ENCODE measurements at places on chromosomes 5 and 9.

GRCh38 chr9:104094534-104095015 lies 466 bp downstream of the SMC2 start:
- no peak for DNase-seq

GRCh38 chr5:5798462-5798861 lies 376.0 kb downstream of the ICE1 start:
- no peak for DNase-seq

- peak; percentile 59 for DNase-seq
Observed at GRCh38 chr9:86534572-86535258, 180.5 kb upstream of the TUT7 start.

DNA sequence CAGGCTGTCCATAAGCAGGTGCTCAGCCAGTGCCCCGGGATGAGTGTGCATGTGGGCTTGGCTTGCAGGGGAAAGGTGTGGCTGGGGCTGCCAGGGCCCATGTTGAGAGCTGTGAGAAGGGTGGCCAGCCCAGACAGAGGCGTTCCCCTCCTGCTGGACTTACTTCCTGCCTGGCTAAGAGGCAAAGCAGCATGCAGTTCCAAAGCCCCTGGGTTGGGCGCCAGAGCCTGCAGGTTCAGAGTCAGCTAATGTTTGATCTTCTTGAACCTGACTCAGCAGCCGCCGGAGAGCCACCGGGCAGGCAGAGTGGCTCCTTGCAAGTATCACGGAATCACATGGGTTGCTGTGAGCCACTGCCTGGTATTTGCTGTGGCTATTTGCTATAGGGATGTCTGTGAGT lies 168.4 kb upstream of the MAP1B start:
- no peak for DNase-seq

- DNase-seq: no peak
Observed at GRCh38 chr5:174832025-174832424, 107.6 kb downstream of the MSX2 start.

DNA sequence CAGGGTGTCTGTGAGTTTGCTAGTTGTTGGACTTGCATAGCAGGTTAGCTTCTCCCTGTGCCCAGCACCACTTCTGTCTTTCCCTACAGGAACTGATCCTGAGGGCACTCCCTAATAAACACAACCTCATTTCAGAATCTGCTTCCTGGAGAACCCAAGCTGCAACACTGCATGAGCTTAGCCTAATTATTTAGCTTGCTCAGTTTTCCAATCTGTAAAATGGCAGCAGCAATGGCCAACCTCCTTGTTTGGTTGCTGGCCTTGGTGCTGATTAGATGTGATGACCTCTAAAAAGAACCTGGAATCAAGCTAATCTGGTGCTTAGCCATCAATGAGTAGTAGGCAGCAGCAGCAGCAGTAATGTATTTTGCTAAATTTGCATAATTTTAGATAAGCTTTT lies 133.9 kb downstream of the ADCY2 start:
- DNase-seq: no peak

GRCh38 chr5:118325931-118326330 lies 662.4 kb downstream of the DTWD2 start:
- DNase-seq: no peak

GRCh38 chr5:163248871-163249270 lies 188.5 kb upstream of the CCNG1 start:
- no peak for DNase-seq

GRCh38 chr9:134338394-134339182 lies 12.3 kb downstream of the RXRA start:
- DNase-seq: no peak

GRCh38 chr5:73816656-73817420 lies 190.8 kb downstream of the ARHGEF28 start:
- peak; percentile 76 for DNase-seq

DNA sequence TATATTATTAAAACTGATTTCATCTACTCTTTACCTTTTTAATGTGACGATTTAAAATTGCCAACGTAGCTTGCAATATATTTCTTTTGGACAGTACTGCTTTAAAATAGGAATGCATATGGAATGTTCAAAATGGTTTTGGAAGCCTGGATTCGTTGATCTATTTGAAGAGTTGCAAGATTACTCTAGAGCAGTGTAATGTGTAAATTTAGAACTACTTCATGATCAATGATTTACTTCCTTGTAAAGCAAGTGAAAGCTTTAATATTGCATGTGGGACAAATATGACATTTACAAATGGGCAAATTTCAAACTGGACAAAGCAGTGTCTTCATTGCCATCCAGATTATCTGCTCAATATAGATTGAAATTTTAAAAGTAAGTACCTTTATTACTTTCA lies 38.3 kb downstream of the PARP8 start:
- no peak for DNase-seq

DNA sequence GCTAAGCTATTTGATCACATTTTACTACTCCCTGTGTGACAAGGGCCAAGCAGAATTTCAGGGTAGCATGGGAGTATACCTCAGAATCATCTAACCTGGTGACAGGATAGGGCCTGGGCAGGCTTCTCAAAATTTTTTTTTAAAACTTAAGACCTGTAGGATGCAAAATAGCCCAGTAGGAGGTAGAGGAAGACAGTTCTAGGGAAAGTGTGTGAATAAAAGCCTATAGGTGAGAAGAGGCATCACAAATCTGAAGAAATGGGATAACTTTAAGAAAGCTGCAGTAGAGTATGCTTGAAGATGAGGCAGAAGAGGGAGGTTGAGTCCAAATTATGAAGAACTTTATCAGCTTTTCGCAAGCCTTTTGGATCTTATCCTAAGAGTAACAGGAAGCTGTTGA lies 32.3 kb downstream of the CNTRL start:
- no peak for DNase-seq

GRCh38 chr5:179621551-179622214 lies 1.8 kb downstream of the HNRNPH1 start:
- no peak for DNase-seq

DNA sequence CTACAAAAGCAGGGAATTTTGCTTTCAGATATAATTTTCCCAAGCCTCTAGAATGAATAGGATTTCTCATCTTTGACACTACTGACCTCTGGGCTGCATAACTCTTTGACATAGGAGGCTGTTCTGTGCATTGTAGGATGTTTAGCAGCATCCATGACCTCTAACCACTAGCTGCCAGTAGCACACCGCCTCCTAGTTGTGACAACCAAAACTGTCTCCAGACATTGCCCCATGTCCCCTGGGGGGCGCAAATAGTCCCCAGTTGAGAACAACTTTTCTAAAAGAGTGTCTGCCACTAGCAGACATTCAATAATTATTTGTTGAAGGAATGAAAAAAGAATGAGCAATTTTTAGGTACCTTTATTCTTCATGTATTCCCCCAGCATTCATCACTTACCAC lies 51.8 kb downstream of the POU4F3 start:
- no peak for DNase-seq

DNA sequence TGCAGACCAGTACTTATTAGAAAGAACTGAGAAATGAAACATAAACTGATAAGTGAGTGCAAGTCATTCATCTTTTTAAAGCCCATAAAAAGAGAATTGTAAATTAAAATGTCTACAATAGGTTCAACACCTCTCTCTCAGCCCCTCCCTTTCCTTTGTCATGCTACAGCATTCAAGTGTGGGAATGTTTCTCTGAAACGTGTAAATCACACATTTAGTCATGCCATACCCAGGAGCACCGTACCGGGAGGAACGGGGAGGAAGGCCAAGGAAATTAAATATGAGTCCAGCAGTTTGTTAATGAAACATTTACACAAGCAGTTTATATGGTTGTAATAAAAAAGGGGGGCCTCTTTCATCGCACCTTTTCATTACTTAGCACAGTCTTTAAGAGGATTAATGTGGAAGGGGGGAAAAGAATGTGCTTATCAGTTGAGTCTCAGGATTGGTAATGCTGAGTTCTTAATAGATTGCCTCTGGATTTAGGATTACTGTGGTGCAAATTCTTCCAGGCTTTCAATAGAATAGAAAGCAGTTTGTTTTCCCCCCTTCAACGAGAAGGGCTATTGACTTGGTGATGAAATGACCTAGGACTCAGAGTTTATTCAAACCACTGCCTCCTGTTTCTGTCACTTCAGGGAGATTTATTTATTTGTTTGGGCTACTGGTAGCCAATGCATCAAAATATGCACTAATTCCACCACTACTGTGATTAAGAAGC lies 176.0 kb upstream of the ZNF608 start:
- DNase-seq: no peak

DNA sequence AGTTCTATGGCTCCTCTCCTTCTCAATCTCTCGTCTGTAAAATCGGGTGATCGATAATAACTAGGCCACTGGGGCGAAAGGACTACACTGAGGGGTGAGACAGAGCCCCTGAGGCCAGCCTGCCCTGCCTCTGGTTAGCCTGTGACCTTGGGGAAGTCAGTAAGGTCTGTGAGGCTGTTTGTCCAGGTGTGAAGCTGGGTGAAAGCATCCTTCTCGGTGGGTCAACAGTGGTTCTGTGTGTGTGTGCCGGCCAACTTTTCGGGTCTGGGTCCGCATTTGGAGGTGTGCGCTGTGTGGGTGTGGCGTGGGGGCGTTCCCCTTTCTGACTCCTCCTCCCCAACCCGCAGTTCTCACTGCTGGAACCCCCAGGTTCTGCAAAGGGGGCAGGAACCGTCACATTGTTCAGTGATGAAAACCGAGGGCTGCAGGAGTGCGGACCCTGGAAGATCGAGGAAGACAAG lies 5.0 kb upstream of the RNF44 start:
- no peak for DNase-seq

DNA sequence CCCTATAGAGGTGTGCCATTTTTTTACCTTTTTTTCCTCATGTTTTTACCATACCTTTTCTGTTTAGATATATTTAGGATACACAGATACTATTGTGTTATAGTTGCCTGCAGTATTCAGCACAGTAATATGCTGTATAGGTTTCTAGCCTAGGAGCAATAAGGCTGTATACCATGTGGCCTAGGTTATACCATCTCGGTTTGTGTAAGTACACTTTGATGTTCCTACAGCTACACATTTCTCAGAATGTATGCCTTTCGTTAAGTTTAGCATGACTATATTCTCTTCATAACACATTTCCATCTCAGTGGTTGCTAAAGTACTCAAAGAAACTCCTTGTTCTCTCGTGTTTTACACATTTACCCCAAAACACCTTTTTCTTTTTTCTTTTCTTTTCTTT lies 23.0 kb downstream of the UBE2D2 start:
- no peak for DNase-seq

Data from skeletal muscle cell (primary cell).